ENCODE measurements at places on chromosomes 3 and 15.

DNA sequence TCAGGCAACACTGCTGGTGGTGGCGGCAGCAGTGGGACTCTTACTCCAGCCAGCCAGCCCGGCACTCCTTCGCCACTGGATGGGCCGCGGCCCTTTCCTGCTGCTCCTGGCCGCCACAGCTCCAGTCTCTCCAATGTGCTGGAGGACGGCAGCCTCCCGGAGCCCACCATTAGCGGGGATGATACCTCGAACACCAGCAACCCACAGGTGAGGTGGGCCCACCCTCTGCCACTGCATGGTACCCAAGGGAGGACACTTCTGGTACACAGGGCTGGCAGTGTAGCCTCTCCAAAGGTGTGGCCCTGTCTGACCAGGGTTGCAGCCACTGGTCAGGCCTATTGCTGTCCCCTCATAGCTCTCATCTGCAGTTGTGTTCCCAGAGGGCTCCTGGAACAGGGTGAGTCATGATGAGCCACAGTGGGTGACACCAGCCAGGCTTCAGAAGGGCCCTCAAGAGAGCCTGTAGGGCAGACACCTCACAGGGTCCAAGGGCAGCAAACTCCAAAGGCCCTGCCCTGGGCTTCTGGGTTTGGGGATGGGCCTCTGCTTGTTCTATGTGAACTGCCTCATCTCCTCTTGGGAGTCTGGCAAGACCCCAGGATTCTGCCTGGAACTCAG, 20.8 kb downstream of the NBEAL2 start:
- no peak for DNase-seq

GRCh38 chr3:177468331-177468730, 271.0 kb upstream of the TBL1XR1 start:
- DNase-seq = no peak

DNA sequence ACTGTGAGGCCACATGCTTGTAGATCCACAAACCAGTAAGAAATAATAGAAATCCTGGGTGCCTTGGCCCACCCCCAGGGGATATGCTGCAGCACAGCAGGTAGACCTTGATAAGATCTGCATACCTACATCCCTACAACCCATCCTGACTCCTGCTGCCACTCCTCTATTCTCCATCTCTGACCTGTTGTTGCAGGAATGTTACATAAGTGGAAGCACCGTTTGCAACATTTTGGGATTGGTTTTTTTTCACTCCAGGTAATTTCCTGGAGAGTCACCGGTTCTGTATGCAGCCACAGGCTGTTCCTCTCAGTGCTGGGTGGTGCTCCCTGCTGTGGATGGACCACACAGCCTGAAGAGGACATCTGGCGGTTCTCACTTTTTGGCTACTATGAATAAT, 16.1 kb upstream of the CSPG5 start:
- no peak for DNase-seq

DNA sequence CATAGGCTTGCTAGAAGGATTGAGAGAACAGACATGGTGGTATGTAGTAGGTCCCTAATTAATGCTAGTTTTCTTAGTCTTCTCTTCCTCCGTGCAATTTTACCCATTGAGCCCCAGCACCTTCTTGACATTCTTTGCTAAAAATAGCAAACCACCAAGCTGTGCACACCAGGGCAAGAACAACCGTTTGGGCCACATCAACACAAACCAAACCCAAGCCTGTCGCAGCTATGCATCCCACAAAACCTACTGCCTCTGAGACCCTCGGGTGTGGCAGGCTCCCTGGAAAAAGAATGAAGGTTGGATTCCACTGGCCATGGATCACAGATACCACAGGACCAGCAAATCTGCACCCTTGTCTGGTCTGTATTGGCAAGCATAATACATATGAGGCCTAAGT, 27.1 kb downstream of the HEG1 start:
- no peak for DNase-seq

- no peak for DNase-seq
These were observed 826.8 kb upstream of the NR2F2 start for GRCh38 chr15:95503640-95504225.

GRCh38 chr3:50156549-50157493, 1.7 kb downstream of the SEMA3F start:
- DNase-seq = no peak

GRCh38 chr15:50330921-50331320, 24.1 kb downstream of the GABPB1 start:
- no peak for DNase-seq

DNA sequence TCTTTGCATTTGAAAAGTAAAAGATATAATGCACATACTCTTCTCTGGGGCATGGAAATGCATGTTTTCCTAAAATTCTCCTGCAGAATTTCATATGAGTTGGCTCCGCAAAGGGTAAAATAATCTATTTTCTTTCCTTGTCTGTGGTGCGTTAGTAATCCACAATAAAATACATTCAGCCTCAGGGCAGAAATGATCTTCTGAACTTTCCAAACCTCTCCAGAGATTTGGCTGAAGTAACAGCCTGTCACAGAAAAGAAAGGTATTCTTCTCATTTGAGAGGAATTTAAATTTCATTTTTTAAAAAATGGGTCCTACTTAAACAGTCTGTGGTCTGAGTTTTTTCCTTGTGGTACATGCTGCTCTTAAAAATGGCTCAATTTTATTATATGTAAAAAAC, 182.7 kb upstream of the DCBLD2 start:
- no peak for DNase-seq

- no peak for DNase-seq
These were observed 531.4 kb downstream of the FOXP1 start for GRCh38 chr3:71051893-71052687.

DNA sequence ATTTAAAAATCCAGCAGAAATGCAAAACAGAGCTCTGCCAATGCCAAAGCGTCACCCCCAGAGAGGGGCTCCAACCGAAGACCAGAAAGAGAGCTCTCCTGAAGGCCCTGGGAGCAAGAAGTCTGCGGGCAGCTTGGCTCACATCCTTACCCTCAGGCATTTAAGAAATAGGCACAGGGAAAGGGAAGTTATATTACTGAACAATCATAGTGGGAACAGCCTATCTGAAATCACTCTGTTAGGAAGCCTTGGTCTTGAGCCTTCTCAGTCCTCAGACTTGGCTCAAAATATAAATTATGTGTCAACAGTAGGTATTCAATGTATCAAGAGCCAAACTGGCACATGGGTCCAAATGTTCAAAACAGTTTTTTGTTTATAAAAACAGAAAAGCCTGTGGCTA, 10.3 kb upstream of the PPARG start:
- DNase-seq = no peak

GRCh38 chr3:64316971-64317370, 91.7 kb upstream of the PRICKLE2 start:
- DNase-seq = no peak

GRCh38 chr15:89330119-89330518, 4.5 kb downstream of the POLG start:
- DNase-seq = no peak

- no peak for DNase-seq
These were observed 237.6 kb upstream of the STAC start for GRCh38 chr3:36142746-36143145.

- DNase-seq = no peak
These were observed 776.9 kb upstream of the ARPP21 start for GRCh38 chr3:34862456-34862855.

DNA sequence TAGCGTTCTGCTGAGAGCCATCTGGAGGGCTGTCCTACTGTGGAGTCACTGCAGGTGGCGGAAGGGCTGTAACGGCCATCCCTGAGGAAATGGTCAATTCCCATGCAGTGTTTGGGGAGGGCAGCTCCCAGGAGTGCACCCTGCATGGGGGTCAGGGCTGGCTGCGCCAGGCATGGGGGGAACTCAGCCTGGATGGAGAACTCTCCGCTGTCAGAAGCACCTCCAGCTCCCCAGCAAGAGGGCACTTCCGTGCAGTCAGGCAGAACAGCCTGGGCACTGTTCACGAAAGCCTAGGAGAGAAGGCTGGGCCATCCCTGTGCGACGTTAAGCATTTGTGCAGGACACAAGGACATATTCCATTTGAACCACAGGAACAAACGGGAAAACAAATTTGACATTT, 105.2 kb downstream of the LRIG1 start:
- no peak for DNase-seq

- DNase-seq = no peak
These were observed 442.4 kb upstream of the BCHE start for GRCh38 chr3:166279636-166280035.

DNA sequence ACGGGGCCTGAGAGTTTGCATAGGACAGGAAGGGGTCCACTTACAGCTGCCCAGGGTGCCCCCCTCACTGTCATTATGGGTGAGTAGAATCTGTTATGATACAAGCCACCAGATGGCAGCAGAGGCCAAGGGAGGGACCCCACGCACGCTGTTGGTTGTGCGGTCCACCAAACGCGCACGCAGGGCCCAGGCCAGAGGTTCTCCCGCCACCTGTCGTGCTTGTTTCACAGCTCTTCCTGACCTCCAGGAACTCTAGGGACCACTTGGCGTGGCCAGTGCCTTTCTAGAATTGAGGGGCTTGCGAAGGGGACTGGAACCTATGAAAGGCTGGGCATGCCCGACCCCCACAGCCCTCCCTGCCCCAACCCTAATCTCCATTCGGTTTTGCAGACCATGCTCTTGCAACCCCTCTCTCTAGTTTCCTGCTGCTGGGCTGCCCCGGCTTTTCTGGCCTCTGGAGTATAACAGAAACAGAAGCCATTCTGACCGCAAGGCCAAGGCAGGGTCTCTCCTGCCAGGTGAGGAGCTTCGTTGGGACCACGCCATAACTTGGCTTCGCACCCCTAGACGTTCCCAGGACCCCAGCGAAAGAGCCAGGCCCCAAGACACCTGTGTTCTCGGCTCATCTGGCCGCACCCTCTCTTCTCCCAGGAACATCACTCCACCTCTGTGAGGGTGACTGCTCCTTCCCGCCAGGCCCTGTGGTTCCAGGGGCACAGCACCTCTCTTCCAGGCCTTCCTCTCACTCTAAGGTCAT, 46.0 kb downstream of the ALDH1L1 start:
- peak; percentile 15 for DNase-seq

- no peak for DNase-seq
These were observed 12.8 kb downstream of the SETD5 start for GRCh38 chr3:9409981-9410854.

DNA sequence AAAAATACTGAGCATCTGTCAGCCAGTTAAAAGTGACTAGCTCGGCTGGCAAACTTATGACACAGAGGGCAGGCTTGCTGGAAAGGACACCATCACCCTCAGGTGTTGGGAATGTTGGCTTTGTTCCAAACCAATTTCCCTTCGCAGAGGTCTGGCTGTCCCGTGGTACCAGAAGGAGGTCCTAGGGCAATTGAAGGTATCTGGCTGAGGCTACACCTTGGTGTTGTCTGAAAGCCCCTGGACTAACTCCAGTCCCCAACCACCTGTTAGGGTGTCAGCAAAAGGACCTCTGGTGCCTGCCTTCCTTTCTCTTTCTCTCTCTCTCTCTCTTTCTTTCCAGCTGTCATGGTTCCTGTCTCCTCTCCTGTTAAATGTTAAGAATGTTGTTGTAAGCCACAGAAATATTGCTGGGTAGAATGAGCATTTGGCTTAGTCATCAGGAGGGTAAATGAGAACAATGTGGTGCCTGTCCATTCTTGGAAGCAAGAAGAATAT, 12.5 kb downstream of the PRR20G start:
- DNase-seq = no peak

Data from stimulated activated CD4-positive, alpha-beta T cell treated with anti-CD3 and anti-CD28 coated beads, Interleukin-4, amount 100 ng/mL, for 48 hours (primary cell).